ENCODE measurements at places on chromosomes 12 and 14.
A peak's percentile ranks its signal among the peaks of the same experiment; 100 is the strongest.

DNA sequence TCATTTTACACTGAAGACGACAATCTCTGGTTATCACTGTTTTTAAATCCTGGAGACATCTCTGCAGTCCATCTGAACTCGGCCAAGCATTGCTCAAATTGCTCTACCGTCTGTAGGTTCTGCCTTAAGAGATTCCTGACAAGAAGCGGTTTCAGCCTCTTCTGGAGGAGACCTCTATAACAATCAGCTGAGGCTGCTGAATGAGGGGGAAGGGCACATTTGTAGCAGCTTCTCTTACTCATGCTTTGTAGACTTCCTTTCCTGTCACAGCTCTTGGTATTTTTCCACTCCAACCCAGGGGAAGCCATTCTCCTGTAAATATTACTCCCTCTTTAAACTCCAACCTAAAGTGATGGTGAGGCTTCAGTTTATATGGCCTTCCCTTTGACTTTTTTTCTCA lies 3.0 kb downstream of the ARG2 start:
- peak; percentile 88 for DNase-seq

DNA sequence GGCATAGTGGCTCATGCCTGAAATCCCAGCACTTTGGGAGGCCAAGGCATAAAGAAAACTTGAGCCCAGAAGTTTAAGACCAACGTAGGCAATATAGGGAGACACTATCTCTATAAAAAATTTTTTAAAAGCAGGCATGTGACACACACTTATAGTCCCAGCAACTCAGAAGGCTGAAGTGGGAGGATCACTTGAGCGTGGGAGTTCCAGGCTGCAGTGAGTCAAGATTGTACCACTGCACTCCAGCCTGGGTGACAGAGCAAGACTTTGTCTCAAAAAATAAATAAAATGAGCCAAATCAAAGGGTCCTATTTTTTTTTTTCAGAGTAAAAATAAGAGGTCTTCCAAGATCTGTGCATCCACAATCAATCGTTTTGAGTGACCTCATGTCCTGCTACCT lies 237.6 kb downstream of the SLC16A7 start:
- no peak for DNase-seq

- no peak for DNase-seq
Observed at GRCh38 chr12:4873947-4874346, 35.8 kb upstream of the KCNA1 start.

DNA sequence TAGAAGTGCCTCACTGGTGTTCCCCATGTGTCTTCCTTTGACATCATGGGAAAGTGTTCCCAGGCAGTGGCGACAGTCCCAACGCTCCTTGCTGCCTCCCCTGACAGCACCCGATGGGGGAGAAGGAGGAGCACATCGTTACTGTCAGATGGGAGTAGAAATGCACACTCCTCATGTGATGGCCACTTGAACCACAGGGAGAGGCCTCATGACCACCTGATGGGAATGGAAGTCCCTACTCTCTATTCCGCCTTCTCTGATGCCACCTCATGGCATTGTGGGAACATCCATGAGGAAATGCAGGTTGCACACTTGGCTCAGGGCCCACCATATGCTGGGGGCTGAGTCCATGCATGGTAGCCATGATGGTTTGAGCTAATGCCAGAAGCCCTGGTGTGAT lies 14.3 kb upstream of the CORO1C start:
- DNase-seq: no peak

- DNase-seq: no peak
Observed at GRCh38 chr12:21239866-21240265, 94.9 kb downstream of the SLCO1A2 start.

DNA sequence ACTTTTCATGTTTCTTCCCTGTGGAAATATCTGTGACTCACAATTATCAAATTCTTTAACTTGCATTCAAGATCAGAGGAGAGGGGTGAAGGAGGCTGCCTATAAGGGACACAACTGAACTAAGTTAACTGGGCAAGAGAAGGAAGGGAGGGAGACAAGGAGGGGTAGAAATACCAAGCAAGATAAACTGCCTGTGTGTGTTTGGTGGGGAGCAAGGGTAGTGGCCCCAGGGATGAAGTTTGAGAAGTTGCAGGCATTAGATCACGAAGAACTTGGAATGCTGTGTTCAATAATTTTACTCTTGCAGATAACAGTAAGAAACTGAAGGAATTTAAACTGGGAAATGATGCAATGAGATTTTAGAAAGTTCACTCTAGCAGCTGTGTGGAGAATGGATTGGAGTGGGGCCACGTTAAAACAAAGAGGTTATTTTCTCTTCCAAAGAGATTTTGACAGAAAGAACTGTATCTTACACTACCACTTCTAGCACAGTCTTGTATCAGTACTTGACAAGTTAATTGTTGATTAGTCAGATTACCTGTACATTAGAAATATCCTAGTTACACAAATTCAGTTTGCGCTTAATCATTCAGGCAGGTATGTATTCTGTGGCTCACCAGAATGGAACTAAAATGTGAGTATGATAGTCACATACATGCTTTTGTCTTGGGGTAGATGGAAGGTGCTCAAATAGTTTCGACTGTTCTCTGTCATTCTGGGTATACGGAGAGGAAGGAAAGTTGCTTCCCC lies 7.4 kb downstream of the PKP2 start:
- DNase-seq: no peak

- DNase-seq: peak; percentile 75
Observed at GRCh38 chr12:53252349-53252916, 15.7 kb upstream of the ESPL1 start.

DNA sequence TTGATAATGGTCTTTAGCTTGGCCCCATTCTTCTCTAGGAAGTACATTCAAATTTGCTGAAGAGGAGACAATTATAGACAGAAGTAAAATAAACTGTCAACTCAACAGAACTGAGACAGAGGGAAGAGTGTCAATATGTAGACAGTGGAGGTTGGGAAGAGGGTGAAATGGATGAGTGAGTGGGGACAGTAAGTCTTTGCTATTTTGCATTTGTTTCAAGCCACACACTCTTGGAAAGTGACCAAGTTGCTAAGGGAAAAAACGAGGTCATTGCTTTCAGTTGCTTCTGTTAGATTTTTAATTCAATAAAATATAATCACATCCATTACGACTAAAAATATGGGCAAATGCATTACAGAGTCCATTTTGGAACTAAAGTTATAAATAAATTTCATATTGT lies 47.8 kb downstream of the BTBD7 start:
- no peak for DNase-seq

DNA sequence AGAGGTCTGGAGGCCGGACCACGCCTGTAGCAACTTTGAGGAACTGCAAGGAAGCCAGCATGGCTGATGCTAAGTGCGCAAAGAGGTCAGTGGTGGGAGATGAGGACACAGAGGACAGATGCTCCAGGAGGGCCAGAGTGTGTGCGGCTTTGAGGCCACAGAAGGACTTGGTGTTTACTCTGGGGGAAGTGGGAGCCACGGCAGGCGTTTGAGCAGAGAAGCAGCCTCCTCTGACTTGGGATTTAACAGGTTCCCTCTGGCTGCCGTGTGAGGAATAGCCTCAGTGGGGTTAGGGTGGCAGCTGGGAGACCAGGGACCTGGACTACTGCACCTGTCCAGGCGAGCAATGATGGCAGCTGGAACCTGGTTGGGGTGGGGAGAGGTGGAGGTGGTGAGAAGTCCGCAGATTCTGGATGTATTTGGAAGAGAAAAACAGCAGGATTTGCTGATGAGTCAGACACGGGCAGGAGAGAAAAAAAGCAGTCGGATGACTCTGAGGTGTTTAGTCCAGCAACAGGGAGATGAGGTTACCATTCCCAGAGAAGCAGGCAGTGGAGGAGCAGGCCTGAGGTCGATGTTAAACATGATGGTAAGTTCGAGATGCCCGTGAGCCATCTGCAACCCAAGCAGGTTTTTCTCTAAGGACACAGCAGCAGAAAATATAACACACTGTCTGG lies 143.5 kb downstream of the SCARB1 start:
- DNase-seq: peak; percentile 93
